Activated CD4-positive, alpha-beta T cell treated with anti-CD3 and anti-CD28 coated beads, Interleukin-2, amount 10 ng/mL, durations not matched to agents 7 days and 5 days (primary cell): ENCODE measurements at places on chromosomes 11 and 22.

- DNase-seq, result no peak
These were observed 426.1 kb upstream of the CADM1 start for GRCh38 chr11:115930291-115930690.

GRCh38 chr22:36902143-36902926 lies 11.1 kb upstream of the CSF2RB start:
- no peak for DNase-seq

GRCh38 chr11:134666273-134667174 lies 254.5 kb upstream of the B3GAT1 start:
- no peak for DNase-seq

GRCh38 chr22:48871176-48871840 lies 956.4 kb downstream of the BRD1 start:
- DNase-seq, result no peak

DNA sequence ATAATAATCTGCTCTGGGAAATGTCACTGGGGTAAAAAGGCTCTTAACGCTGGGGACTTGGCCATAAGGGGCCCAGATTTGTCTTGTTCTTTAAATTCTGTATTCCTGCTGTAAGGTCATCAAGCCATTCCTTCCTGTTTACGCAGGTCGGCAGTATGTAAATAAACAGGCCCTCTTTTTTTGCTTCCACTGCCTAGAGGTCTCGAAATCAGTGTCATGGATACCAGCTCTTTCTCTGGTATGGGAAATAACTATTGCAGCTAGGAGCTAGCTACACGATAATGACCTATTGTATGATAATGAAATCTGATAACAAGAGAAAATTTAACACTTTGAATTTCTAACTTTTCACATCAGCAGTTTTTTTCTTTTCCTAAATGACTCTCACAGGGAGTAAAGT lies 209.2 kb upstream of the NARS2 start:
- DNase-seq, result no peak
